NCI-H1417 treated with DMSO at 0.1 percent for 48 hours (cell line): ENCODE measurements at places on chromosomes 6 and 20.

DNA sequence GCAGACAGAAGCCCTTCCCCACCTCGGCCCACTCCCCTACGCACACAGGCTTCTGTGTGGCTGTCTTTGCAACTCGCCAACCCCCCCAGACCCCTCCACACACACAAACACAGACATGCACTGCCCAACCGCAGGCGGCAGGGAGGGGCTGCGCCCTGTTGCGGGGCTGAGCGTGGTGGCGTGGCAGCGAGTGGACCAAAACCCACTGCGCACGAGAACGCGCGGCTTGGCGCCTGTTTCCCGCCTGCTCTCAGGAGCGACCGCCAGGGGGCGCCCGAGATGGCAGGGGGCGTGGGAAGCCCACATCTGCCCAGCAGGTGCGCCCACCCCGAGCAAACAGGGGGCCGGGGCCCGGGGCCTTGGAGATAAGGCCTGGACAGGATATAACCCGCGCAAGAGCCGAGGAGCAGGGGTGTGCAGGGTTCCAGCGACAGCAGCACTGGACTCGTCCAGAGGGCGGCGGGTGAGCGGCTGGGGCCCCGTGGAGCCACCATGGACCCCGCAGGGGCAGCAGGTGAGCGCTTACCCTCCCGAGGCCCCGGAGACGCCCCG lies at the start of gene RBPJL:
Gene RBPJL, plus strand, starts transcription at position 410 of the 552 bp plus-strand sequence. Its CDS starts 83 bp downstream, at position 493.
- DNase-seq: no peak

DNA sequence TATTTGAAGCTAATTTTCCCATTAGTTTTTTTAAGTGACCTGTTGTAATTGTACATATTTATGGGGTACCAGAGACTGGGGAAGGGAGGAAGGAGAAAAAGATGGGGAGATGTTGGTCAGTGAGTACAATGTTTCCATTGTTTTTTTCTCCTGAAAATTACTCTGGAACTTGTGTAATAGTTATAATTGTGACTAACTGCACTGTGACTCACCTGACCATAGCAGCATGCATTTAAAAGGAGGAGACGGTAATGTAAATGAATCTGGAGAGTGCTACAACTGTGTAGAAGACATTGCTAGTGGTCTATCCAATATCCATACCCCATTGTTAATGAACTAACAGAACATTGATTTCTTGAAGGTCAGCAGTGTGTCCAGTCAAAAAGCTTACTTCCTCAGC lies 133.4 kb downstream of the RFPL4B start:
- DNase-seq: no peak

DNA sequence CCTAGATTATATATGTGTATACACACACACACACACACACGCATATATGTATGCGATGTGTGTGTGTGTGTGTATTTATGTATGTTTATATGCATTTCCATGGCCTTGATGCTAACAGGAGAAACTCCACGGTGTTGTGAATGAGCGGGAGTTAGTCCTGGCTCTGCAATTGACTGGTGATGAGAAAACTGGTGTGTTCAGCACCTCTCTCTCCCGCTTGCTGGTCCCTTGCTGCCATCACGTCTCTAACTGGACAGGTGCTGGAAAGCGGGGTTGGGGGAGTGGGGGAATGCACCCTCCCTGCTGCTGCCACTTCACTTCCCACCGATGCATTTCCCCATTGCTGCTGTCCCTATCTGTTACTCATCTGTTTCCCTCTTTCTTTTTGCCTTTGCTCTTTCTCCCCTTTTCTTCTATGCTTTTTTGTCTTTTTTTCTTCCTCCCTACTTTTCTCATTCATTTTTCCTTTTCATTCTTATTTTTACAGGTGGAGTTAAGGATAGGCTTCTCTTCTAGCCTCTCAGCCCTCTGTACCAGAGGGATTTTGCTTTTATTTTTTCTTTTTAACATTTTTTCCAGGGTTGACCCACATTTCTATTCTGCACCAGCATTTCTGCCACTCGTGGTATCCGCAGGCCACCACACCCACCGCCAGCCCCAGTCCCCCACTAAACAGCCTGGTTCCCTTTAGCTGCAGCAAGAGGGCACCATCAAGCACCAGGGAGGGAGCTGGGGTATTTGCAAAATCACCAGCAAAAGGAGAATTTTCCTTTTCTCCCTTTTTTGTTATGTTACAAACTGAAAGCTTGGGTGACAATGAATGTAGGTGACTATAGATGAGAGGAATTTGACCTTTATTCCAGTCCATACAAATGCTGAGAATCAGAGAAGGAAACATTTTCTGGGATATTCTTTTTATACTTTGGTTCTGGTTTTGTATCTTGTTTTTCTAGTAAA lies 115.6 kb downstream of the TCP11 start:
- DNase-seq: no peak

DNA sequence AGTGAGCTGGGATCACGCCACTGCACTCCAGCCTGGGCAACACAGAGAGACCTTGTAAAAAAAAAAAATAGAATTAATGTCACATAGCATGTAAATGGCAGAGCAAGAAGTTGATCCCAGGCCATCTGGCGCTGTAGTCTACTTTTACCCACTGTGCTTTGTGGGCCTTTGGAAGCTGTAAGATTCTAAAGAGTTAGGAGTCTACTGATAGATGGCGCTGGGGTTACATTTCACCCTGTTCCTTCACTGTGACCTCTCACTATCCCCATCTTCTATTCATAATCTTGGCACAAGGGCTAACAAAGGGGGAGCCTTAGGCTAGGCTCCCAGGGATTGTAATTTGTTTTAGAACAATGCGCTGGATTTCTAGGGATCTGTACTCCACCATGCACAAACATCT lies 24.4 kb downstream of the SIRPD start:
- no peak for DNase-seq

- no peak for DNase-seq
Observed at GRCh38 chr20:6095409-6095808, 27.4 kb downstream of the FERMT1 start.

- no peak for DNase-seq
Observed at GRCh38 chr6:99588618-99589289, 17.9 kb upstream of the PRDM13 start.
